ENCODE measurements at places on chromosomes 4 and X. TPM values are rescaled to one million over a fixed set of nuclear protein-coding genes. Genes with fewer than 3 reads are reported as not detected.

DNA sequence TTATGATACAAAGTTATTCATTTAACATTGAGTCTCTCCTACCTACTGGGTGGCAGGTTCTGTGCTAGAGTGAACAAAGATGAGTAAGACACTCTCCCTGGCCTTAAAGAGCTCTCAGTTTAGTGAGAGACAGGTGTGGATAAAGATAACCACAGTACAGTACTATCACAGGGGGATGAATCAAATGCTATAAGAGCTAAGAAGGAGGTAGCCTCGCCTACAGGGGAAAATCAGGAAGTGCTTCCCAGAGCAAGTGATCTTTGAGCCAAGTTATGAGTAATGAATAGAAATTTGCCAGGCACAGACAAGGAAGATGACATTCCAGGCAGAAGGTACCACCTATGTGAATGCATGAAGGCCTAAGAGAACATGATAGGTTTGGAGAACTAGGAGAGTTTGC is 3.4 kb upstream of the IGBP1 start:
- H3K27ac ChIP-seq, result no peak overlapping the region
- H3K27me3 ChIP-seq, result no peaks in the 10 kb centered on the region
- H3K36me3 ChIP-seq, result peaks cover 4% of the 10 kb centered on the region

DNA sequence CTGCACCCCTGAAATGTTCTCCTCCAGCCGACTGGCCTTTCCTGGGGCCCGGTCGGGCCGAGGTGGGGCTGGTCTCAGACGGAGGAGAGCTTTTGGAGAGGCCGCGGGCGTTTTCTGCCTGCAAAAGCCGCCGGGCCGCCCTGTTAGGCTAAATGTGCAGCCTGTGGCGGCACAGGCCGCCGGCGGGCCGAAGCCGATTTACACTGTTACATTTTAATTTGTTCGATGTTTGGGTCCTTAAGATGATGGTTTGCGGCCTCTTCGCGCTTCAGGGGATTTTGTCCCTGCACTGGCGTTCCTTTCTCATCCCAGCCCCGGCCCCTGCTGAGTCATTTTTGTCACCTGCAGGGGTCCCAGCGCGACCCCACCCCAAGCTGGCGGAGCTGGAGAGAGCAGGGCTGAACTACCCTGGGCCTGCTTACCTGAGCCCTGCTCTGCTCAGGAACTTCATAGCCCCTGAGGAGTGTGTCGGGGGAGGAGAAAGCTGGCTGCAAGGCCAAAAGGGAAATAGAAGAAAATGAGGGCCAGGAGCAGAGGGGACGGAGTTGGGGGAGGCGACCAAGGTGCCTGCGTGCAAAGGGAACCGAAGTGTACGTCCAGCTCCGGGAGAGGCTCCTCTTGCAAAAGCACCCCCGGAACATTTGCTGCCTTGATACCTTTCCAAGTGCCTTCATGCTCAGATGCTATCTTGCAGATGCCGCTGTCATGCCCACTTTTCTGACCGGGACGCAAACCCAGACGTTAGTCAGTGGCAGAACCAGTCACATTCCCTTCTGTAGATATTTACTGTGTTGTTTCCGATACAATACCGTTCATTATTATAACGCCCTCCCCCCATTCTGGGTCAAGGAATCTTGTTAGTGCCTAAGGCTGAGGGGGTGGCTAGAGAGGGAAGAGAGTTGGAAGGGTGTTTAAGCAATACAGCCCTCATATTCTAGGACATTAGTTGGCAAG is 977 bp upstream of the RBBP7 start:
- no peak for DNase-seq
- H3K27ac ChIP-seq, result peak overlapping the region; percentile 70
- H3K4me1 ChIP-seq, result peaks cover 16% of the 10 kb centered on the region
- peaks cover 29% of the 10 kb centered on the region for H3K36me3 ChIP-seq
- H3K27me3 ChIP-seq, result peaks cover 10% of the 10 kb centered on the region

DNA sequence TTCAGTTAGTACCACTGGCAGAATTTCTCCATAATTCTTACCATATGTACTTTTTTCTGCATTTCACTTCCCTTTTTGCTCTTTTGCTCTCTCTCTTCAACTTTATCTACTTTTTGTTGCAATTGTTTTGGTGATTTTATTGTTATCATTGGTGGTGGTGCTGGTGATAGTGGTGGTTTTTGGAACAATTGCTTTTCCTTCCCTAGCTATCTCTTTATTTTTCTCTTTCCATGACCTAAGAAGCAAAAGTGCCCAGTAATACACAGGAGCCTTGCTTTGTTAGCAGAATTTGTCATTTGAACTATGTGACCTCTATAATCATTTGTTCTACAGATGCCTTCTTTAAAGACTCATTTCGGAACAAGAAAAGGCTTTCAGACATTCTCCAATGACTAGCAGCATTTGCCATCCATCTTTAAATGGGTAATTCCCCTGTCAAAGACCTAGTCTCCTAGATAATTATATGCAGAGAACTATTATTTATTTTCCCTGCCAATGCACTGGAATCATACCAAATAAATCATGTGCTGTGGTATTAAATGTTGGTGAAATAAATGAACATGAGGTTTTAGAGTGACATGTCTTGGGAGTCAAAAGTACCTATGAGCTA is 154.5 kb downstream of the GASK1B start:
- no peak overlapping the region for H3K27ac ChIP-seq
- no peak overlapping the region for H3K4me3 ChIP-seq
- no peak for DNase-seq
- no peaks in the 10 kb centered on the region for H3K27me3 ChIP-seq
- H3K36me3 ChIP-seq, result no peaks in the 10 kb centered on the region

GRCh38 chrX:77398330-77398954 is 48.7 kb upstream of the FGF16 start:
- no peak overlapping the region for H3K4me3 ChIP-seq
- no peaks in the 10 kb centered on the region for H3K4me1 ChIP-seq
- no peak for DNase-seq
- H3K36me3 ChIP-seq, result no peaks in the 10 kb centered on the region
- no peak overlapping the region for H3K27ac ChIP-seq

The DCAF4L1 gene
- total RNA-seq, result 0.18 TPM
